D341Med (cell line): ENCODE measurements at places on chromosomes 6 and 20.

DNA sequence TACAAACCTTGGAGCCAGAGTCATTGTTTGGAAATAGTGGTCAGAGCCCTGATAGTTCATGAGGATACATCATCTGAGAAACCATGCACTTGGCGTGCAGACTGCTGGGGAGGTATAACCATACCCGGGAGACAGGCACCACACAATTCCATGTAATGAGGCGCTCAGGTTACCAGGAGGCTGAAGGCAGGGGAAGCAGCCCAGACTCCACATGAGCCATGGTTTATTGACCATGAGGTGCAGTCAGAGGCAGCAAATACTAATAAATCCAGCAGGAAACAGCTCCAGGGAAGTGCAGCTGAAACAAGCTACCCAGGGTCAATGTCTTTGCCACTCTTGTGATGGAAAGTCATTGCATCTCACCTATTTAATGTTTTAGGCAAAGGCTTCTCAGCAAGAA lies 156.0 kb downstream of the TBC1D7 start:
- DNase-seq: no peak

GRCh38 chr6:20929283-20929682 lies 395.0 kb downstream of the CDKAL1 start:
- DNase-seq: no peak

DNA sequence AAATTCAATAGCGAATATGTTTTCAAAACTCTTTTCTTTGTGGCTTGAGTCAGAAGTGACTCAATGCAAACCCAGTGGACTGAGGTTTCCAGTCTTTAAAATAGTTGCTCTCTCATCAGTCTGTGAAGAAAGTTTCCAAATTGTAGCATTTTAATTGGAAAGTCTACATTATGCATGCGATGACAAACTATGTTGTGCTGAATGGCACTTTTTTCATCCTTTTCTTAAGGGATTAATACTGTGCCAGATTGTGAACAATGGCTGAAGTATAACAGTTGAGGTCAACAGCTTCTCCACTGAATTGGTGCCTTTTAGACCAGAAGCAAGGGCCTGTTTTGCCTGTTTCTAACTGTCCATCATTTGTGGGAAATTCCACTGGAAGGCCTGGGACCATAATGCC lies 377.1 kb downstream of the BTBD9 start:
- DNase-seq: no peak

GRCh38 chr6:165937564-165938358 lies 229.9 kb downstream of the TBXT start:
- no peak for DNase-seq

- no peak for DNase-seq
These were observed 32.5 kb downstream of the KIAA0319 start for GRCh38 chr6:24613361-24614042.

- peak; percentile 37 for DNase-seq
These were observed 52.3 kb upstream of the IFNGR1 start for GRCh38 chr6:137271245-137272183.

DNA sequence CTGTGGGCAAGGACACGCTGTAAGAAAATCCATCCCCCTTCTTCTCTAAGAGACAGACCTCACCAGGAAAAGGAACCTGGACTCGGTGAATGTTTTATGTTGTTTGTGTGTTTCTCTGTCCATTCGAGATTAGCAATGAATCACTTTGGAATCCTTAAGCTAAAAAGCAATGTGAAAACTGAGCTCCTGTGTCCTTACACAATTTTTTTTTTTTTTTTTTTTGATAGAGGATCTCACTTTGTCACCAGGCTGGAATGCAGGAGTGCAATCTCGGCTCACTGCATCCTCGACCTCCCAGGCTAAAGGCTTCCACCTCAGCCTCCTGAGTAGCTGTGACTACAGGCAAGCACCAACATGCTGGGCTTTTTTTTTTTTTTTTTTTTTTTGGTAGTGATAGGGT lies 32.1 kb downstream of the BFSP1 start:
- DNase-seq: no peak

- DNase-seq: no peak
These were observed 151.8 kb downstream of the ZFP64 start for GRCh38 chr20:52039790-52040189.

- DNase-seq: no peak
These were observed 83.8 kb downstream of the IYD start for GRCh38 chr6:150452428-150453243.
